ENCODE measurements at places on chromosomes 16 and 17. TPM values are rescaled to one million over a fixed set of nuclear protein-coding genes. Genes with fewer than 3 reads are reported as not detected.

Gene SPATA20
- 64.8 TPM for total RNA-seq

Gene CLEC19A
- not detected for total RNA-seq

Gene ABCA9
- not detected for total RNA-seq

Gene ZNF385C
- total RNA-seq = 2.3 TPM

Gene PDE6G
- 1.4 TPM for total RNA-seq

Gene CHST5
- not detected for total RNA-seq

Gene CACNG4
- 0.09 TPM for total RNA-seq

Gene TP53TG3
- not detected for total RNA-seq

GRCh38 chr17:38797158-38797490 is 2.2 kb downstream of the PIP4K2B start:
- peaks cover 19% of the 10 kb centered on the region for H3K36me3 ChIP-seq
- 0 out of 2 replicates have a peak overlapping the region, but pooled peaks have one; percentile 73 for H3K4me3 ChIP-seq
- no peak overlapping the region for H3K27ac ChIP-seq
- H3K4me1 ChIP-seq = peaks cover 39% of the 10 kb centered on the region
- H3K27me3 ChIP-seq = no peaks in the 10 kb centered on the region

DNA sequence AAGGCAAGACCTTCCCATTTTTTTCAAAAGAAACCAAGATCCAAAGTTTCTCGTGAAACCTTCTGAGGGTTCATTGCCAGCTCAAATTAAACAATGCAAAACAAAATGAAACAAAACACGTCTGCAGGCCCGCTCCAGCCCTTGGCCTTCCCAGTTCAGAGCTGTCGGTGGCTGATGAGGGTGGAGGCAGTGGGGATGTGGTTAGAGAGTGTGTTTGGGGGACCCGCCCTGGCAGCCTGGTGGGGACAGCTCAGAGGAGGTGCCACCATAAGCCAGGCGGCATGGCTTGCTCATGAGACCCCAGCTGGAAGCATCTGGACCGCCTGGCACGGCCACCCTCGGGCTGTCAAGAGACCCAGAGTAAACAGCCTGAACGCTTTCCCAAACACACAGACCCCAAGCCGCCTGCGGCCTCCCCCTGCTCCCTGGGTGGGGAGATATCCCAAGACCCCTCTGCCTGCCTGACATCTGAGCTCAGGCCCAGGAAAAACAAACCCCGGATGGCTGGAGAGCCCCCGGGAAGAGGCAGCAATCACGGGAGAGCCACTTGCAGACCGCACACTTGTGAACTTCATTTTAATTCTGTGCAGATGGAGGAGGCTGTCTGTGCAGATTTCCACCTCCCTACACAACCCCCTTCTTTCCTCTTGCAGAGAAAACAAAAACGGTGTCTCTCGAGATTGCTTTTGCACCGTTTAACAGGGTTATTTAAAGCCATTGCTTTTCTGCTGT is 35.4 kb upstream of the LITAF start:
- H3K4me1 ChIP-seq = peaks cover 25% of the 10 kb centered on the region
- peaks cover 2% of the 10 kb centered on the region for H3K27me3 ChIP-seq
- no peaks in the 10 kb centered on the region for H3K36me3 ChIP-seq
- no peak for DNase-seq

DNA sequence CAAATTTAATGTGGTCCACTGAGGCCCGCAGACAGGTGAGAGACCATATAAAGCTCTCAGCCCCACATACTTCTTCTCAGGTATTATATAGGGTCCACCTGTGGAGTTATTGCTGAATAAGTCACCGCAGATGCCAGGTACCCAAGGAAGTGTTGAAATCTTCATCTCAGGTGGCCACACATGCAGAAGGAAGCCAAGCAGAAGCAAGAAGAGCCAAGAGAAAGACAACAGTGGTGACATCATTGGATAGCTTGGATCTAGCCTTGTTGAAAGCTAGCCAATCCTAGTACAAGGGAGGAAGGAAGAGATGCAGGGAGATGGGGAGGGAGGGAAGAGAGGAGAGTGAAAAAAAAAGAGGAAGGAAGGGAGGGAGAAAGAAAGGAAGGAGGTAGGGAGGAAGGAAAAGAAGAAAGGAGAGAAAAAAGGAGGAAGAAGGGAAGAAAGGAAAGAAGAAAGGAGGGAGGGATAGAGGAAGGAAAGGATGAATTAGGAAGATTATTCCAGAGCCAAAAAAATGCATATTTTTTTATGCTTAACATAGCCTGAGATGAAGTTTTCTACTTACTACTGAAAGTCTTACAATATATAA is 12.5 kb downstream of the ADAMTS18 start:
- H3K27me3 ChIP-seq = no peaks in the 10 kb centered on the region
- no peak overlapping the region for H3K4me3 ChIP-seq
- H3K4me1 ChIP-seq = 0 out of 2 replicates have a peak, but pooled peaks cover 5% of the 10 kb centered on the region
- no peak for DNase-seq
- H3K36me3 ChIP-seq = no peaks in the 10 kb centered on the region

DNA sequence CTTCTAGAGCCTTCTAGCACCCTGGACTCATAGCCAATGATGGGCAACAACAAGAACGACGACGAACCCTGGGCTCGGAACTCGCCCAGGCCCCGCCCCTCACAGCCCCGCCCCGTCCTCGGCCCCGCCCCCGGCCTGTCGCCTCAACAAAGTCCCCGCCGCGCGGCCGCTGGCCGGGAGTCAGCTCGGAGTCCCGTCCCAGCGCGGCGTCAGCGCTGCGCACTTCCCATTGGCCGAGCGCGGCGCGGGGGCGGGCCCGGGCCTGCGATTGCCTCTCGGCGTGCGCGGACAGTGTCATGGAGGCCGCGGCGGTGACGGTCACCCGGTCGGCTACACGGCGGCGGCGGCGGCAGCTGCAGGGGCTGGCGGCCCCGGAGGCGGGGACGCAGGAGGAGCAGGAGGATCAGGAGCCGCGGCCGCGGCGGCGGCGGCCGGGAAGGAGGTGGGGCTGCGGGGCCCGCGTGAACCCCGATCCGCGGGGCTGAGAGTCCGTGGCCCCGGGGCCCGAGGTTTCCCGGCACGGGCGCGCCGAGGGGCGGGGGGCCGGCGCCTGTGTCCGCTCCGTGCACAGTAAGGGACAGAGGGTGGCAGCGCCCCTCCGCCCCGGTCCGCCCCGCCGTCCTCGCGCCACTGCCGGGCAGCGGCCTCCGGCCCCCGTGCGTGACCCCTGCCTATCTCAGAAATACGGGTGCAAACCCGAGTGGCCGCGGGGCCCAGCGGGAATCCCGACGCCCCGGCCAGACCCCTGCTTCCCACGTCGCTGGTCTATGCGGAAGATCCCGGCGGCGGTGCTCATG is at the start of gene ENGASE:
Gene ENGASE, plus strand, starts transcription at position 176 of the 797 bp plus-strand sequence. Its CDS starts 121 bp downstream, at position 297.
- DNase-seq = peak; percentile 88
- H3K4me1 ChIP-seq = peaks cover 41% of the 10 kb centered on the region
- peaks cover 17% of the 10 kb centered on the region for H3K27me3 ChIP-seq
- H3K4me3 ChIP-seq = peak within 1 kb of the TSS; percentile 87
- H3K36me3 ChIP-seq = peaks cover 20% of the 10 kb centered on the region

DNA sequence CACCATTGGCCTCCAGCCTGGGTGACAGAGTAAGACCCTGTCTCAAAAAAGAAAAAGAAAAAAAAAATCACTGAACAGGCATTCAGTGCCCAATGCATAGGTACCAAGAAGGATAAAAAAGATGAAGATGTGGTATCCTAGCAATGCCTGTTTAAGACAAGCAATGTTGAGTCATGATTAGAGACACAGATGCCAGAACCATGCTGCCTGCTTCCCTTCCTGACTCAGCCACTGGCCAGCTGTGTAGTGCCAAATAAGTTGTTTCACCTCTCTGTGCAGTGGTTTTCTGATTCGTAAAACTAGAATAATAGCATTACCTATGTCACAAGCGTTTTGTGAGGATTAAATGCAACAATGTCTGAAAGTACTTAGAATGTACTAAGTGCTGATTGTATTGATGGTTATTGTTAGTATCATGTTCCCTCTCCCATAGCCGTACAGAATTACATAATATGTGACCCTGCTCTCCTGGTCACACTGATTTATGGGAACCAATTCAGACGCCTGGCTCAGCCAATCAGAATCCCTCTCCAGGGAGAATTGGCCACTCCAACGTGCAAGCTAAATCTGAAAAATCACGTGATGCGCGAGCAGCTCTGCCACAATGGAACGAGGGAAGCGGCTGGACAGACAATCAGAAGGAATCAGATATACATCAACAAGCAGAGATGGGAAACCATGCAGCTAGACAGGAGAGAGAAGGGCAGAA is 241.9 kb downstream of the SLC39A11 start:
- no peaks in the 10 kb centered on the region for H3K36me3 ChIP-seq
- no peak overlapping the region for H3K4me3 ChIP-seq
- peaks cover 9% of the 10 kb centered on the region for H3K4me1 ChIP-seq
- no peaks in the 10 kb centered on the region for H3K27me3 ChIP-seq

DNA sequence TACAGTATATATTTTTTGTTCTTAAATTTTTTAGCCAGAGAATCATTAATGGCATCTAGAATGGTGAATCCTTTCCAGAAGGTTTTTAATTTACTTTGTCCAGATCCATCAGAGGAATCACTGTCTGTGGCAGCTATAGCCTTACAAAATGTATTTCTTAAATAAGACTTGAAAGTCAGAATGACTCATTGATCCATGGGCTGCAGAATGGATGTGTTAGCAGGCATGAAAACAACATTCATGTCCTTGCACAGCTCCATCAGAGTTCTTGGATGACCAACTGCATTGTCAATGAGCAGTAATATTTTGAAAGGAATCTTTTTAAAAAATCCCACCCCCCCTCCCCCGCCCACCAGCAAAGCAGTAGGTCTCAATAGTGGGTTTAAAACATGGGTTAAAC is 51.4 kb downstream of the CACNG1 start:
- peaks cover 27% of the 10 kb centered on the region for H3K36me3 ChIP-seq
- no peak overlapping the region for H3K27ac ChIP-seq
- H3K4me3 ChIP-seq = no peak overlapping the region
- DNase-seq = peak; percentile 11

DNA sequence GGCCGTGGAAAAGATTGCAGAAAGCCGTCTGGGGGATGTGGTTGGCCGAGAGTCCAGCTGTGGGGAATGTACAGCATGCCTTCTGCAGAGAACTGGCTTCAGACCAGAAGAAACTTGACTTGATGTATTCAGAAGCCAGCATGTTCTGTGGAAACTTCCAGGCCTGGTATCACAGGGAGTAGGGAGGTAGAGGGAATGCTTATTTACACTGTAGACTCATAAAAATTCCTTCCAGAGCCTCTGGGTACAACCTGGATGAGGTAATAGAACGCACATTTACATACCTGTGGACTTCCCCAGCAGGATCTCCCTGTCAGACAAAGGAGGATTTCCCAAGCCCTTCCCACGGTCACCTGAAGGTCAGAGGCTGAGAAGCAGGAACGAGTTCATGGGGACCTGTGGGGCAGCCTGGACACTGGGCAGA is 11.8 kb upstream of the GAS7 start:
- H3K4me1 ChIP-seq = no peaks in the 10 kb centered on the region
- no peak overlapping the region for H3K27ac ChIP-seq
- no peaks in the 10 kb centered on the region for H3K36me3 ChIP-seq
- no peaks in the 10 kb centered on the region for H3K27me3 ChIP-seq
- H3K4me3 ChIP-seq = no peak overlapping the region
- no peak for DNase-seq

- peaks cover 16% of the 10 kb centered on the region for H3K4me1 ChIP-seq
- H3K36me3 ChIP-seq = peaks cover 47% of the 10 kb centered on the region
Observed at GRCh38 chr16:30771726-30772125, 9.6 kb downstream of the RNF40 start.

GRCh38 chr17:51585514-51586104 is 325.3 kb downstream of the UTP18 start:
- H3K4me1 ChIP-seq = no peaks in the 10 kb centered on the region
- H3K27ac ChIP-seq = no peak overlapping the region
- peak; percentile 30 for DNase-seq
- H3K4me3 ChIP-seq = no peak overlapping the region

- H3K4me1 ChIP-seq = peaks cover 33% of the 10 kb centered on the region
- H3K27ac ChIP-seq = peak overlapping the region; percentile 93
- H3K27me3 ChIP-seq = no peaks in the 10 kb centered on the region
- DNase-seq = no peak
- H3K36me3 ChIP-seq = peaks cover 7% of the 10 kb centered on the region
- H3K4me3 ChIP-seq = peak overlapping the region; percentile 61
Observed at GRCh38 chr17:19376811-19377210, 1.5 kb upstream of the MAPK7 start.

DNA sequence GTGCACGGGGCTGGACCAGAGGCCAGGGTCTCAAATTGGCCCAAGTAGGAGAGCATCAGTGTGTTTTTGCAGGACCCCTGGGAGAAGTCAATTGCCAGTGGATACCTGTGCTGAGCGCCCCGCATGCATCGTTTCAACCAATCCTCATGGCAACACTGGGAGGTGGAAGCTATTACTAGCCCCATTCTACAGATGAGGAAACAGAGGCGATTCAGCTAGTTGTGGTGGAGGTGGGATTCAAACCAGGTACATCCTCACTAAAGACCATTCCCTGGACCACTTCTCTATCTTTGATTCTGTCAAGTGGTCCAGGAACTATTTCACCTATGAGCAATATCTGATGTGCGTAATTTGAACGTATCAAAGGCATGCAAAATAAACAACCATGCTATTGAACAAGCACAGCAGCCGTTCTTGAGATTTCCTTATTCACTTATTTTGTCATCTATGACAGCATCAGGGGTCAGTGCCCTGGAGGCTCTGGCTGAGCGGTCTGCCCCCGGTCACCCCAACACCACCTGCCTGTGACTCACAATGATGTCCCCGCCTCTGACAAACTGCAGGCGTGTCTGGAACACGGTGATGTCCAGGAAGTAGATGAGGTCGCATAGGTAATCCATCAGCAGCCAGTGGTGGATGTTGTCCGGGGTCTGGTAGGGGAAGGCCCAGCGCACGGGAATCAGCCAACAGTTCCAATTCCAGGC is 54.0 kb downstream of the CNGB1 start:
- H3K4me1 ChIP-seq = no peaks in the 10 kb centered on the region
- H3K4me3 ChIP-seq = no peak overlapping the region
- H3K27me3 ChIP-seq = no peaks in the 10 kb centered on the region
- no peak overlapping the region for H3K27ac ChIP-seq
- DNase-seq = no peak

GRCh38 chr16:21033704-21034103 is 116.9 kb downstream of the DNAH3 start:
- H3K4me3 ChIP-seq = no peak overlapping the region
- H3K27ac ChIP-seq = no peak overlapping the region
- no peaks in the 10 kb centered on the region for H3K36me3 ChIP-seq

DNA sequence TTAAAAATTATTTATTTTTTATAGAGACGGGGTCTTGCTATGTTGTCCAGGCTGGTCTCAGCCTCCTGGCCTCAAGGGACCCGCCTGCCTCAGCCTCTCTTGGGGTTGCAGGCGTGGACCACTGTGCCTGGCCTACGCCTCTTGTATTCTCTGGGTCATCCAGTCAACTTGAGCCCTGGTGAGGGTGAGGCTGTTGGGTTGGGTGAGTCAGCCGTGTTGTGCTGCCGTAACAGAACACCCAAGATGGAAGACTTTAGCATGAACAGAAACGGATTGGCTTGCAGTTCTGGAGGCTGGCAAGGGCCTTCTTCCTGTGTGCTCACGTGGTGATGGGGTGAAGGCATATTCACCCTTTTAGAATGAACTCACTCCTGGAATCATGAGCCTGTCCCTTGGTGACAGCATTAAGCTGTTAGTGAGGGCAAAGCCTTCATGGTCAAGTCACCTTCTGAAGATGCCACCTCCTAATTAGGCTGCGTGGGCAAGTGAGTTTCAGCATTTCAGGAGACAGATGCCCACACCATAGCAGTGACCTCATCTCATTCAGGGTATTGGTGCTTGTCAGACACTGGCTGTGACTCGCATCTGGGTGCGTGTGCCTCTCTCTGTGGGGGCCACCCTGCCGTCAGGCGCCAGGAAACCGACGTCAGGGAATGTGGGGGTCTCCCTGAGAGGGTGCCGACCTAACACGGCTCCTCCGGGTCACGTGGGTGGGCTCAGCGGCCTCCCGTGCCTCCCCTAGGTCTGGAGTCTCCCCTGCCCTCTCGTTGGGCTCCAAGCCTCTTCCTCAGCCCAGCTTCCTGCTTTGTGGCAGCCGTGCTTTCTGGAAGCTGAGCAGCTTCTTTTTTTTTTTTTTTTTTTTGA is 49.8 kb downstream of the WDR45B start:
- H3K36me3 ChIP-seq = peaks cover 84% of the 10 kb centered on the region
- no peak overlapping the region for H3K4me3 ChIP-seq
- DNase-seq = no peak
- H3K27me3 ChIP-seq = no peaks in the 10 kb centered on the region

All from HepG2 (cell line).